Stimulated activated CD4-positive, alpha-beta T cell treated with anti-CD3 and anti-CD28 coated beads, Interleukin-1b, Interleukin-23, amount 100 ng/mL, for 1 hour (primary cell): ENCODE measurements at places on chromosomes 5 and 9.

DNA sequence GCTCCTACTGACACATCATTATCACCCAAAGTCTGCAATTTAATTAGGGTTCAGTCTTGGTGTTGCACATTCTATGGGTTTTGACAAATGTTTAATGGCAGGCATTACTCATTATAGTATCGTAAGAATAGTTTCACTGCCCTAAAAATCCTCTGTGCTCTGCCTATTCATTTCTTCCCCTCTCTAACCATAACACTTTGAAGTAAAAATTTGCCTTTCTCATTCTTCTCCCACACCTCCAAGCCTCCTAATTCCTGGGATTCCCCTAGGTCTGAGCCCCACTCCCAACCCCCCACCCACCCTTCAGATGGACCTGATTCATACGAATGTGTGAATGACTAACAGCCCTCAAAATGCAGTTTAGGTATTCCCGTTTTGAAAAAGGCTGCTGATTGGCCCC, 18.4 kb downstream of the ENC1 start:
- no peak for DNase-seq

DNA sequence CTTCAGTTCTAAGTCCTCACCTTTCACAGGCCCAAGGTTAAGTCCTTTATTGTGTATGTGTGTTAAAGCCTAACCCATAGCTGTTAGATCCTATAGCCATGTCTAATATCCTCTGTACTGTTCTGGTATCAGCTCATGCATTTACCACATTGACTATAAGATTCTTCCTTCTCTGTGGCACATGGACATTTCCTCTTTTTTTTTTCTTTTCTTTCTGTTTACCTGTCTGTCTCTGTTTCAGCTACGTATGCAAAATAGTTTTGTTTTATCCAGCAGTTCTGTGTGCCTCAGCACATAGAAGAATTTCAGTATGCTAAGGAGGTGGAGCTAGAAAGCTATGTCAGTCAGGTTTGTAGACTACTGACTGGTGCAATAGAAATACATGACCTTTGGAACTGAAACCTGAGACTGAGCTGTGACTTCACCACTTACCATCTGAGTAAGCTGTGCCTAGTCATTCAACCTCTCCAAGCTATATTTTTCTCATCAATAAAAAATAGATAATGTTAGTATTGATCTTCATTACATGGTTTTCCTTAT, 155.6 kb upstream of the VLDLR start:
- DNase-seq: no peak

DNA sequence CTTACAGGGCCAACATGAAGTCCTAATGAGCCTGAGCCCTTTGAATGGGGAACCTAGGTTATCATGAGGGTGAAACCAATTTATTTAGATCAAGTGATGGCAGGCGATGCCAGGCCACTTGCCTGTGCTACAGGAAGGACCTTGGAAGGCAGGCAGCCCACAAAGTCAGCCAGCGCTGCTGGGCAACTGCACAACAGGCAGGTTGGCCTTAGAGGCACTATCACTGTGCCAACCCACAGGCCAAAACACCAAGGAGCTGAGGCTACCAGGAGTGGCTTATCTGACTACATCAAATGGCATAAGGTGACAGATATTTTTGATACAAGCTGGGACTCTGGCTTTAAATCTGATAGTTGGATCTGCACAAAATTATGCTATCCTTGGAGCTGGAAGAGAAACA, 319.1 kb downstream of the NTRK2 start:
- DNase-seq: no peak

GRCh38 chr5:30001826-30002225, 1191.7 kb upstream of the CDH6 start:
- no peak for DNase-seq

DNA sequence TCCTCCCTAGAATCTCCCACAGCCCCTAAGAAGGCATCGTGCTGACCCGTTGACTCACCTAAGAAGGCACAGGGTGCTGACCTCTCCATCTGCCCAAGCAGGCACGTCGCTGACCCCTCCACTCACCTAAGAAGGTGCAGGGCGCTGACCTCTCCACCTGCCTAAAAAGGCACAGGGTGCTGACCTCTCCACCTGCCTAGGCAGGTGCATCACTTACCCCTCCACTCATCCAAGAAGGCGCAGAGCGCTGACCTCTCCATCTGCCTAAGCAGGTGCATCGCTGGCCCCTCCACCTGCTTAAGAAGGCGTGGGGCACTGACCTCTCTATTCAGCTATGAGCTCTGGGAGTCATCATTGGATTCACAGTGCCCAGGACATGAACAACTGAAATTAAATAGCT, 54.4 kb upstream of the FCN1 start:
- no peak for DNase-seq

- DNase-seq: no peak
Observed at GRCh38 chr5:82058710-82059109, 86.9 kb downstream of the ATG10 start.

DNA sequence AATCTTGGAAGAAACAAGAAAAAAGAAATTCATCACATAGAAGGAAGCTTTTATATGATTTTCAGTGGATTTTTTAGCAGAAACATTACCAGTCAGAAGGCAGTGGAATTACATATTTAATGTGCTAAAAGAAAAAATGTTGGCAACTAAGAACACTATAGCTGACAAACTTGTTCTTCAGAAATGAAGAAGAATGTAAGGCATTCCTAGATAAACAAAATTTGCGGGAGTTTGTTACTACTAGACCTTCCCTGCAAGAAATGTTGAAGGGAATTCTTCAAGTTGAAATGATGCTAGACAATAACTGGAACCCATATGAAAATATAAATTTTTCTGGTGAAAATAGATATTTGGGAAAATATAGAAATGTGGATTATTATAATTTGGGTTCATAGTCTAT, 718.3 kb upstream of the GRAMD2B start:
- no peak for DNase-seq
